ENCODE measurements at places on chromosomes 12 and 14. TPM values are rescaled to one million over a fixed set of nuclear protein-coding genes. Genes with fewer than 3 reads are reported as not detected.

Gene TAS2R42
- not detected for total RNA-seq

Gene PIK3C2G
- 0.10 TPM for total RNA-seq

Gene MTA1
- total RNA-seq, result 68.0 TPM

Gene BDKRB2
- total RNA-seq, result not detected

Gene C12orf75
- 61.8 TPM for total RNA-seq

Gene KRT86
- total RNA-seq, result 0.92 TPM

Gene CPNE6
- not detected for total RNA-seq

Gene KRT72
- not detected for total RNA-seq

Gene PROX2
- total RNA-seq, result not detected

GRCh38 chr12:43766291-43766690, 7.5 kb downstream of the IRAK4 start:
- no peak for DNase-seq

DNA sequence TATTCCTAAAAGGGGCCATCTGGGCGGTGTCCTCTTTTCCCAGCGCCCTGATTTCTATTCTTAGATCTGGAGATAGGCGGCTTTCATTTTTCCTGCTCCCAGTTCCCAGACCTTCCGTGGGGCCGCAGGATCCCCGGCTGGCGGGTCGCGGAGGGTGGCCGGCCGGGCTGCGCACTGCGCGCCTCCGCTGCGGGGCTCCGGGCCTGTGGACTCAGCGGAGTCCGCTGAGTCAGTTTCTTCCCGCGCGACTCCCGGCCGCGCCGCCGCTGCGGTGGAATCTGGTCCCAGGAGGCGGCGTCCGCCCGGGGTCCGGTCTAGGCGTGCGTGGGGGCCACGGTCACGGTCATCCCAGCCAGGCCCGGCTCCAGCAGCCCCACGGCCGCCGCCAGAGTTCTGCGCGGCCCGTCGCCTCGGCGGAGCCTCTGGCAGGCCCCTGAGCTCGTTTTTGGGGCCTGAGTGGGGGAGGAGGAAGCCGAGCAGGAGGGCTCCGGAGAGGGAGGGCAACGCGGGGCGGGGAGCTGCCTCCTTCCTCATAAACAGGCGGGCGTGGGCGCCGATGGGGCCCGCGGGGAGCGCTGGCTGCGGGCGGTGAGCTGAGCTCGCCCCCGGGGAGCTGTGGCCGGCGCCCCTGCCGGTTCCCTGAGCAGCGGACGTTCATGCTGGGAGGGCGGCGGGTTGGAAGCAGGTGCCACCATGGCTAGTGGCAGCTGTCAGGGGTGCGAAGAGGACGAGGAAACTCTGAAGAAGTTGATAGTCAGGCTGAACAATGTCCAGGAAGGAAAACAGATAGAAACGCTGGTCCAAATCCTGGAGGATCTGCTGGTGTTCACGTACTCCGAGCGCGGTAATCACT, at the start of gene LRRK2:
Gene LRRK2 (plus strand): TSS at position 559 of the 853 bp plus-strand sequence. CDS start 135 bp downstream, at position 694.
- DNase-seq, result peak; percentile 26

DNA sequence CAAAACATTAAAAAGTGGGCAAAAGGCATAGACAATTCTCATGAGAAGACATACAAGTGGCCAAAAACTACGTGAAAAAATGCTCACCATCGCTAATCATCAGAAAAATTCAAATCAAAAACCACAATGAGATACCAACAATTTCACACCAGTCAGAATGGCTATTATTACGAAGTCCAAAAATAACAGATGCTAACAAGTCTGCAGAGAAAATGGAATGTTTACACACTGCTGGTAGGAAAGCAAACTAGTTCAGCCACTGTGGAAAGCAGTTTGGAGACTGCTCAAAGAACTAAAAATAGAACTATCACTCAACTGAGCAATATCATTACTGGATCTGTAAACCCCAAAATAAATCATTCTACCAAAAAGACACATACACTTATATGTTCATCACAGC, 76.2 kb downstream of the PRKD1 start:
- DNase-seq, result no peak

DNA sequence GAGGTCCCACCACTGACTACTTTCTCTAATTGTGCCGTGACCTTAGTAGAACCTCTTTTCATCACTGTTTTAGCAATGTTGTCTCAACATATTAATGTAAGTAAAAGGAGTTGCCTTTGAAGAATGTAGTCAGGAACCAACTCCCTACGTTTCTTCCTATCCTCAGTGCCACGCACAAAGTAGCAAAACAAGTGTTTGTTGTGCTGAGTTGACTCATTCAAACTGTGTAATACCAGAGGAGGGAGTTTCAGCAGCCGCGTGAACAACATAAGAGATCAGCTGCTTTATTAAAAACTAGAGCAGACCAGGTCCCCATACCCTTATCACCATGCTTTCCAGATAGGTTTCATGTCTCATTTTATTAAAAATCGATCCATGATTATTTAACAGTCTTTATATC, 19.1 kb downstream of the PLBD1 start:
- DNase-seq, result no peak

DNA sequence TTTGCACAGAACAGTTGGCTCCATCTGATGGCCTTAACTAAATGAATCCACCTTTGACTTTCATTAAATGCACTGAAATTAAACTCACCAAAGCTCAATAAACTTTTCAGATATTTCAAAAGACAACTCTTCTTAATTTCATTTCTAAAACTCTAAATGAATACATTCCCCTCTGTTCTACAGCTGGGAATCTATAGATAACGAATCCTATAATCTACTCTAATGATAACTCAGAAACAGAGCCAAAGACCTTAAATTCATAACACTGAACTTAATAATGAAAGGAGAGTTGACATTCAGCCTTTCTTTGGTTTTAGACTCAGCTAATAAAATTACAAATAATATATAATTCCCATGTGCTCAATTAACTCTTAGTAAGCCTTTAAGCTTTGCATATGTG, 150.5 kb downstream of the KCNH5 start:
- no peak for DNase-seq

DNA sequence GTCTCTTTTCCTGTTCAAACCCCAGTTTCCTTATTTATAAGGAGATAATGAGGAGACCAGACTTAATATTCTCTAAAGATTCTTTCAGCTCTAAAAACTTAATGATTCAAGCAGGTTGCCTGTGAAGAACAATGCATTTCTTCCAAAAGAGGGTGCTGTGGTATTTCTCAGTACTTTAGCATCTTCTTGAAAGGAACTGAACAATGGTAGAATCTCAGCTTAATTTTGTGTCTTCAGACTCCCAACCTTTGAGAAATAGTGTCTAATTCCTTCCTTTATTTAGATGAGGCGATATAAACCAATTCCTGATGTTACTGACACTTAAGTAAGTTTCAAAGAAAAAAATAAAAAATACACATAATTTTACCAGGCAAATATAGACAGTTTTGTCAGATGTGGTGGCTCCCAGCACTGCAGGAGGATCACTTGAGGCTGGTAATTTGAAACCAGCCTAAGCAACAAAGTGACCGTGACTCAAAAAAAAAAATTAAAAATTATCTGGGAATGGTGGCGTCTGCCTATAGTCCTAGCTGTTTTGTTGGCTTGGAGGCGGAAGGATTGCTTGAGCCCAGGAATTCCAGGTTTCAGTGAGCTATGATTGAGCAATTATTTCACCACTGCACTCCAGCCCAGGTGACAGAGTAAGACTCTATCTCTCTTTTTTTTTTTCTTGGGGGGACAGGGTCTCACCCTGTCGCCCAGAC, 76.9 kb upstream of the PSMA6 start:
- DNase-seq, result peak; percentile 30

GRCh38 chr14:94660306-94660946, 48.2 kb downstream of the SERPINA3 start:
- no peak for DNase-seq

DNA sequence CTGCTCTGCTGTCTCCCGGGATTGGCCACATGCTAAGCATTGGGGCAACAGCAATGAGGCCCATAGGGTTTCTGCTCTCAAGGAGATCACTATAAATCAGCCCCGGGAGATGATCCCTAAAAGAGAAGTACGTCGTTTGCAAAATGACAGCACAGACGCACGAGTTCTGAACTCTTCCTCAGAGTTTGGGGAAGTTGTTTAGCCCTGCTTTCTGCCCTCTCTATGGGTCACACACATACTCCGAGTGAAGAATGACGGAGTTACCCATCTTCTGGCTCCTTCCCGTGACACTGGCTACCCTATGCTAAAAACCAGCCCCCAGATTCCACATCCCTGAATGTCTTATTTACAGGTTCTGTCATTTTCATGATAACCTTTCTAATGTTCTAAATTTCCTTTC, 258.0 kb upstream of the PLEKHG7 start:
- no peak for DNase-seq

DNA sequence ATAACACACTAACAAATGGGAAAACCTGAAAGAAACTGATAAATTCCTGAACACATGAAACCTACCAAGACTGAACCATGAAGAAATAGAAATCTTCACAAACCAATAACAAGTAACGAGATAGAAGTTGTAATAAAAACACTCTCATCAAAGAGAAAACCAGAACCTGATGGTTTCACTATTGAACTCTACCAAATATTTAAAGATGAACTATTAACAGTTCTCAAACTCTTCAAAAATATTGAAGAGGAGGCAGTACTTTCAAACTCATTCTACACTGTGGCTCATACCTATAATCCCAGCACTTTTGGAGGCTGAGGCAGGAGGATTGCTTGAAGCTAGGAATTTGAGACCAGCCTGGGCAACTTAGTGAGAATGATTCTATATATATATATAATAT, 48.4 kb upstream of the TMTC2 start:
- no peak for DNase-seq

DNA sequence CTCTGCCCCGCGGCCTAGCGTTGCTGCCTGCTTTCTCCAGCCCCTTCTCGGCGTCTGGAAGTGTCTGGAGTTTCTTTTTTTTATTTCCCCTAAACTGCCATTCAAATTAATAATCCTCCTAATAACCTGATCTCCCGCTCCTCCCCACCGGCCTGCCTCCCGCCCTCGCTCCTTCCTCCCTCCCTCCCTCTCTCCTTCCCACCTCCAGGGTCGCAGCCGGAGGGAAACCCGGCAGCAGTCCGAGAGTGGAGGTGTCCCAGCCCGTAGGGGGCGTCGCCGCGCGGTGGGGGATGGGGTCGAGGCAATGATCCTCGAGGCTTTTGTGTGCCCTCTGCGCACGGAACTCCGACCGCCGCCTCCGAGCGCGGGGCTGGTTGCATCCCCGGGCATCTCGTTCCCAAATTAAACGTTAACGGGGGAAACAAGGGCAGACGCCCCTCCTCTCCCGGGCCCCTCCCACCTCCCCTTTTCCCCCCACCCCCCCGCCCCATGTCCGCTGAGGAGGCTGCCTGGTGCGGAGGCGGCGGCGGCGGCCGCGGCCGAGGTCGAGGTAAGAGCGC, 1.0 kb upstream of the SOCS2 start:
- peak; percentile 48 for DNase-seq

DNA sequence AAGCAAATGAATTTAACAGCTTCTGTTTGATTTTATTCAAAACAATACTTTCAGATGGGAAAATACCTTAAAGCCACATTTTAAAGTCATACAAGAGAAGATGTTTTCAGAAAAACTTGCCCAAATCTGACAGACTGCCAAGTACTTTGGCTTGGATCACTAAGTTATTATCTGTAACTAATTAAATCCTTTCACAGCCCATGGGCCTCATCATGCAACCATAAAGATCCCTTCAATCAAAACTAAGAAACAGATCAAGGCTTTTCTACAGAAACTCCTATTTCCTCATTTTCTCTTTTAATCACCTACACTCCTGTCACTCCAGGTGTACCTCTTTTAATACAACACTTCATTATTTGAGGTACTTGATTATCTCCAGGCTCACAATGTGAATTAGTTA, 28.1 kb downstream of the BLTP3B start:
- no peak for DNase-seq

DNA sequence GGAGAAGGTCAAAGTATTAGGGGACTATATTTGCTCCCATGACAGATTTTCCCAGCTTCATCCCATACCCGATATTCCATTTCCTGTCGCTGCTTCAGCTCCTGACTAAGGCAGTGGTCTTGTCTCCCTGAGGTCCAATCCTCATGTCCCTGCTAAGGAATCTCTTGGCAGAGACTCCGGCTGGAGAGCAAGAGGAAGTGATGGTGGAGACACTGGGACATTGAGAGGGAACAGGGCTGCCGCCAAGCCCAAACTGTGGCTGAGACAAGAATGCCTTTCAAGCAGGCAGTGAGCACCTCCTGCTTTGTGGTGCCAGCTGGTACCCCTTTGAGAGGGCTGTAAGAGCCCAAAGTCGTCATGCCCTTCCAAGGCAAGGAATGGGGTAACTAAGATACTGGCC, 5.5 kb downstream of the SP7 start:
- no peak for DNase-seq

- DNase-seq, result no peak
These were observed 30.5 kb upstream of the AP4S1 start for GRCh38 chr14:30994681-30995620.

GRCh38 chr14:101402936-101403660, 158.2 kb upstream of the DIO3 start:
- DNase-seq, result no peak

GRCh38 chr14:76613616-76614015, 147.7 kb upstream of the VASH1 start:
- no peak for DNase-seq

GRCh38 chr12:131860472-131861260, 32.5 kb downstream of the MMP17 start:
- DNase-seq, result peak; percentile 98

- DNase-seq, result no peak
These were observed 71.0 kb downstream of the ESRRB start for GRCh38 chr14:76446921-76447320.

DNA sequence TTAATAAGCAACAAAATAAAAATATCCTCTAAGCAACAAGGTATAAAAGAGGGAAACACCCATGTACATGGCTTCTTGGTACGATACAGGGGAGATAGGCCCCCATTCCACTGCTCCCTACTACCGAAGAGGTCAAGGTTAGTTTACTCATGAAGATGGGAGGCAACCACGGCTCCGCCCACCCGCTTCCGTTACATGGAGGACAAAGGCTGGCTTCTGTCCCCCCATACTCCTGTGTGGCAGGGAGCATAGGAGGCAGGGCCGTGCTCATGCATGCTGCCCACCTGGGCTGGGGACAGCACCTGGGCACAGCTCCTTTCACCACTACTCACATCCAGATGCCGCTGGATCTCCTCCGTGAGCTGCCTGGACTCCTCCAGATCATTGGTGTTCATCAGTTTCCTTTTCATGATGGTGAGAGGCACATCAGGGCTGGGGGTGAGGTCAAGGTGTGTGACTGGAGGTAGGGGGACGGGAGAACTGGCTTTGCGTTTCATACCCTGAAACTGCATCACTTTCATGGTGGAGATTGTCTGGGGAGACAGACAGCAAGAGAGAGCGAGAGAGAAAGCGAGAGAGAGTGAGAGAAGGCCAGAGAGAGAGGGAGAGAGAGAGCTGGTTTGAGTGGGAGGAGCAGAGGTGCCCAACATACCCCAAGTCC, 39.0 kb downstream of the LGMN start:
- no peak for DNase-seq

- DNase-seq, result no peak
These were observed 67.6 kb downstream of the RALGAPA1 start for GRCh38 chr14:35741345-35742031.

- no peak for DNase-seq
These were observed 299.1 kb upstream of the AMIGO2 start for GRCh38 chr12:47378907-47379306.
